ENCODE measurements at places on chromosomes 4 and X.

- DNase-seq: no peak
Measured at GRCh38 chr4:160319221-160319867, 1216.5 kb downstream of the RAPGEF2 start.

DNA sequence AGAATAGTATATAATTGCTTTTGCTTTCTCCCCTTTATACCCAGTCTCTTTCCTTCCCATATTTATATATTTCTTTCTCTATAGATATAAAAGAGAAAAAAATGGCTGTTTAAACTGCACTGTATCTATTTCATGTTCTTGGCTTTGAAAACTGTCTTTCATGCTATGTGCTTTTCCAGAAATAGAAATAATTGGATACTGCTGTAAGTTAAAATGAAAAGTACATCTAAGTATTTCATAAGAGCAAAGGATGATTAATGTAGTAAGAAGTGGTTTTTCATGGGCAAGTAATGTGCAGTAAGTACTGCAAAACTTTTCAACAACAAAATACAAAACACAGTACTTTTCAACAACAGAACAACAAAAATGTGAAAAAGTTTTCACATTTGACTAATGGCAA, 237.9 kb downstream of the SNCA start:
- no peak for DNase-seq

- DNase-seq: no peak
Measured at GRCh38 chrX:71181558-71181909, 36.9 kb downstream of the NLGN3 start.

DNA sequence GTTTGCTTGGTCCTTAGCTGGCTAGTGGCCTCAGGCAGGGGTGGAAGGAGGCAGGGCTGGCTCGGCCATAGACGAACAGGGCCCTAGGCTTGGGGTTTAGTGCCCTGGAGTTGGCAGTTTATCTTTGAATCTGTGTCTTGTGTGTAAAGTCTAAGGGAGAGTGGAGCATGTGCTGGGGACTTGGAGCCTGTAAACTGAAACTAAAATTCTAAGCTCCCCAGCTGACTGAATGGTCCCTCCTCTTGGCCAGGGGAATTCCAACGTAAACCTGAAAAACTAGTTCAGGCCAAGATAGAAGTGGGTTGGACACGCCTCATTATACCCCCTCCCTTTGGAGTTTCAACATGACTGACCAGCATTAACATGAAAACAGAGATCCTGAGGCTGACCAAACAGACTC, 46.1 kb upstream of the GPR78 start:
- no peak for DNase-seq

GRCh38 chr4:111961809-111962208, 183.4 kb upstream of the FAM241A start:
- no peak for DNase-seq

DNA sequence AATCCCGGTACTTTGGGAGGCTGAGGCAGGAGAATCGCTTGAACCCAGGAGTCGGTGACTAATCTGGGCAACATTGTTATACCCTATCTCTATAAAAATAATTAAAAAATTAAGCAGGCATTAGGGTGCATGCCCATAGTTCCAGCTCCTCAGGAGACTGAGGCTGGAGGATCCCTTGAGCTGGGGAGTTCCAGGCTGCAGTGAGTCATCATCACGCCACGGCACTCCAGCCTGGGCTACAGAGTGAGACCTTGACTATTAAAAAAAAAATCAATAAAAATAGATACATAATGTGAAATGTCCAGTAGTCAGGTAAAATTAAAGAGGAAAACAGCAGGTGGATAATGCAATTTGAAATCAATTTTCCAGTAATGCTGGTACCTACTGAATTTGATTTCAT, 14.6 kb downstream of the ADGRL3 start:
- no peak for DNase-seq

DNA sequence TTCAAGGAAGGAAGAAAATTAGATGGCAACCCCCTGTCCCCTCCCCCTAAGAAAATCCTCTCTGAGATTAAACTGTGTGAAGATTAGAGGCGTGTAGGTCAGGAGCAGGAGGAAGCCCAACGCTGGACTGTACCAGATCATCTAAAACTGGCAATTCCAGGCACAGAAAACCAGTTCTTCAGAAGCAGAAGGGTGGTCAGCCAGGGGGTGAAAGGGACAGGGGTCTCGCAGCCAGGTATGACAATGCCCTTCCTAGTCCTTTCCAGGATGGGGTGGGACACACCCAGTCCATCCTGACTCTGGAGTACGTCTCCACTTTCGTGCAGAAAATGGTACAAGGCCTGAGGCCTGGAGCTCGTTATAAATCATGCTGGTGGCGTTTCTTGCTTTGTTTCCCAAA, 3.3 kb upstream of the RHOH start:
- DNase-seq: no peak

DNA sequence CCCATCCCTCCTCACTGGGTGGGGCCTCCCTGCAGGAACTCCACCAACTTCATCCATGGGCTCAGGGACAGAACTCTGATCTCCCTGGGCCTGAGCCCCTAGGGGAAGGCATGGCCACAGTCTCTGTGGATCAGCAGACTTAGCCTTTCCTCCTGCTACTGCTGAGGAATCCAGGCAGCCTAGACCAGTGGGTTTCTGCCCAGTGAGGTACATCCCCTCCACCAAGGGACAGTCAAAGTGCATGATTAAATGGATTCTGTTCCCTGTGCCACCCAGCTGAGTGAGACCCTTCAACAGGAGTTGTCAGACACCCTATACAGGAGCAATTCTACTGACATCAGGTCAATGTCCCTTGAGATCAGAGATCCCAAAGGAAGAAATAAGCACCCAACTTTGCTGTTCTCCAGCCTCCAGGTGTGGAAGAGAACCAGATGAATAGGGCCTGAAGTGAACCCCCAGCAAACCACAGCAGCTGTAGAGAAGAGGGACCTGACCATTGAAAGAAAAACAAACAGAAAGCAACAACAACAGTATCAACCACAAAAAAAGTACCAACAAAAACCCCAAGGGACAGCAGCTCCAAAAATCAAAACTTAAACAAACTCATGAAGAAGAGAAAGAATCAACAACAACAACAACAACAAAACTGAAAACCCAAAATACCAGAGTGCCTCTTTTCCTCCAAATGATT, 84.8 kb downstream of the CHIC1 start:
- no peak for DNase-seq

- no peak for DNase-seq
Measured at GRCh38 chr4:185709802-185710486, 102.0 kb downstream of the SORBS2 start.

- no peak for DNase-seq
Measured at GRCh38 chr4:55733932-55734331, 85.7 kb upstream of the EXOC1L start.

DNA sequence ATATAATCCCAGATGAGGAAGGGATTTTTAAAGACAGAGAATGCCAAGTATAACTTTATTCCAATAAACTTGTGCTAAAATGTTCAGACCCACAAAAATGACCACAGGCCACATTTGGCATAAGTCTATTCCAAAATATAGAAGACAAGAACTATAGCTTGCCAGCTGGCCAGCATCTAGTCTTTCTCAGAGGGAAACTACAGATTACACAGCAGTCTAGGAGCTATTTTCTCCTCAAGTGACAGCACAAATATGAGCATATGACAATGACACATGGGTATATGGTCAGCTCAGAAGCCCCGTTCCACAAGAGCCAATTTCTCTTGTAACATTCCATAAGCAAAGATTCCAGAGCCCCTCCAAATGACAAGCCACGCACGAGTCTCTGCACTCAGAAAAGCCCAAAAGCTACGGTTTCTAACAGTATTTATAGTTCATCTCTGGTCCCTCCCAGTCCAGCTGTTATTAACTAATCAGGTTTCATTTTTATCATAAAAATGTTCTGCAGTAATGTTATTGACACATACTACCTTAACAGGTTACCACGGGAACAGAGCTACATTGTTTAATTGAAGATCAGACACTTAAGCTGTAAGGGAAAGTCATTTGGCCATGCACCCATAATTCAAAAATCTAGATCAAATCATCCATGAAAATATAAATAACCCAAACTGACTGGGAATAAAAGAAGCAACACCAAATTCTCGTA, 70.3 kb downstream of the RAB28 start:
- DNase-seq: no peak

GRCh38 chrX:12467321-12467720, 323.9 kb upstream of the PRPS2 start:
- DNase-seq: no peak

DNA sequence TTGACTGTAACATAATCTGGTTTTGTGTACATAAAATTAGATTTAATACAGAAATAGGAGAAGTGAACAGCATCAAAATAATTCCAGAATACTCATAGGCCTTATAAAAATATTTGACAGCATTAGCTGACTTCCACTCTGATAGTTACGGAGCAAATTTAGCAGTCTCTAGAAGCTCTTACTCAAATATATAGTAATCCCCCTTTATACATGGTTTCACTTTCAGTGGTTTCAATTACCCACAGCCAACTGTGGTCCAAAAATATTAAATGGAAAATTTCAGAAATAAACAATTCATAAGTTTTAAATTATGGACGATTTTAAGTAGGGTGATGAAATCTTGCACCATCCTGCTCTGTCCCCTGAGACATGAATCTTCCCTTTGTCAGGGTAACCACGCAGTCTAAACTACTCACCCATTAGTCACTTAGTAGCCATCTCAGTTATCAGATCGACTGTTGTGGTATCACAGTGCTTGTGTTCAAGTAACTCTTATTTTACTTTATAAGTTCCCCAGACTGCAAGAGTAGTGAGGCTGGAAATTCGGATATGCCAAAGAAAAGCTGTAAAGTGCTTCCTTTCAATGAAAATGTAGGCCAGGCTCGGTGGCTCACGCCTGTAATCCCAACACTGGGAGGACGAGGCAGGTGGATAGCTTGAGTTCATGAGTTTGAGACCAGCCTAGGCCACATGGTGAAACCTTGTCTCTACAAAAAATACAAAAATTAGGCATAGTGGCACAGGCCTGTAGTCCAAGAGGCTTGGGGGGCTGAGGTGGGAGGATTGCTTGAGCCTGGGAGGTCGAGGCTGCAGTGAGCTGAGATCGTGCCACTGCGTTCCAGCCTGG, 17.2 kb upstream of the RTL9 start:
- no peak for DNase-seq

DNA sequence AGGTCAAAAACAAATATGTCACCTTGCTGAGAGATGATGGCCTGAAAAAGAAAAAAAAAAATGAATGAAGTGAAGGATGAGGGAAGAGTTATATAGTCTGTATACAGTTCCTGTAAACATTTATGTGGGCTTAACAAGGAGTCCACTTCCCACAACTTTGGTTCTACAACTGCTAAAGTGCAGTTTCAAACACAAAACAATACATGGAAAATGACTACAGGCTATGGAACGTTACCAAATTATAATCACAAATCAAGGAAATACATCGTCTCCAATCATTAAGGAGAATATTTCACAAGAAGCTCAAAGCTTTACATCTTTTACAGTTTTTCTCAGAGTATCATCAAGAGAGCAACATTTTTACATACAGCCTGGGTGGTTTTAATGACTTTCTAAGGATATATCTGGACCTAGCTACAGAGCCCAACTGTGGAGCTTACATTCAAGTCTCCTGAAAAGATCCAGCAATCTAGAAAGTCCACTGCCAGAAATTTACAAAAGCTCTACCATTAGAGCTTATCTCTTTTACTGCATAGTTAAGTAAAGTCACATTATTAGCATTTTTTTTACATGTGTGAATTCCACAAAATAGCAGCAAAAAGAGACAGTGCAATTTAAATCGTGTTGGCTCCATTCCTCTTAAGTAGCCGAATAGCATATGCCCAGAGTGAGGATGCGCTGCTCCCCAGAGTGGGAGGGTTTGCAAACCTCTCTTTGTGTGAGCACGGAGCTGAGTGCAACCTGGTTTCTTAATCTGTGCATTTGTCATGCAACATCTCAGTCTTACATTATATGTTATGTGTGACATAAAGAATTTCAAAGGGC, 128.3 kb downstream of the MANBA start:
- no peak for DNase-seq

DNA sequence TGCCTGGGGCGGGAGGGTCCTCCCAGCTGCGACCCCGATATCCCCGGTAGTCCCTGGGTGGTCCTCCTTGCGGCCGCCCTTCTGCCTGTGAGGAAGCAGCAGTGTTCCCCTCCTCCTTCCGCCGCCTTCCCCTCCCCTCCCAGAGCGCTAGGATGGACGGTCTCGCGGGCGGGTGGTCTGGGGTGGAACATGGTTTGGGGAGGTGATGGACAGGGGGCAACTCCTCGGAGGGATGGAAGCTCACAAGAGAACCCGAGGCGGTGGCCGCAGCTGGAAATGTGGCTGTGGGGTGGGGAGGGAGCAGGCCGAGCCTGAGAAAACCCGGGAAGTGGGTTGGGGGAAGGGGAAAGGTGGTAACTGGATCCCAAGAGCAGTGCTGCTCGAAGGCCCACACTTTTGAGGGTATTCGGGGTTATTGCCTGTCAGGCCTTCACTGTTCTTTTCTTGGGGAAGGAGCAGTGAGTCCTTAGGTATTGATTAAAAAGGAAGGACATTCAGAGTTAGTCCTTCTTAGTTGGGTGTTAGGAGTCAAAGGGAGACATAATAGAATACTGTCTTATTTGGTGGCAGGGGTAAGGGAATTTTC, 581 bp downstream of the UBE2K start:
- no peak for DNase-seq

- no peak for DNase-seq
Measured at GRCh38 chr4:184148738-184149637, 68.7 kb downstream of the ENPP6 start.

- DNase-seq: no peak
Measured at GRCh38 chr4:30952526-30953219, 232.5 kb downstream of the PCDH7 start.

- no peak for DNase-seq
Measured at GRCh38 chr4:57443308-57443707, 333.1 kb upstream of the IGFBP7 start.

GRCh38 chr4:19402581-19403065, 849.1 kb upstream of the SLIT2 start:
- DNase-seq: no peak

- no peak for DNase-seq
Measured at GRCh38 chr4:179615704-179616103, 2173.5 kb upstream of the AGA start.

GRCh38 chr4:70927502-70928137, 25.5 kb downstream of the MOB1B start:
- no peak for DNase-seq

GRCh38 chr4:5988086-5988845, 30.0 kb downstream of the C4orf50 start:
- no peak for DNase-seq

GRCh38 chr4:170079981-170080380, 9.8 kb downstream of the AADAT start:
- DNase-seq: no peak

DNA sequence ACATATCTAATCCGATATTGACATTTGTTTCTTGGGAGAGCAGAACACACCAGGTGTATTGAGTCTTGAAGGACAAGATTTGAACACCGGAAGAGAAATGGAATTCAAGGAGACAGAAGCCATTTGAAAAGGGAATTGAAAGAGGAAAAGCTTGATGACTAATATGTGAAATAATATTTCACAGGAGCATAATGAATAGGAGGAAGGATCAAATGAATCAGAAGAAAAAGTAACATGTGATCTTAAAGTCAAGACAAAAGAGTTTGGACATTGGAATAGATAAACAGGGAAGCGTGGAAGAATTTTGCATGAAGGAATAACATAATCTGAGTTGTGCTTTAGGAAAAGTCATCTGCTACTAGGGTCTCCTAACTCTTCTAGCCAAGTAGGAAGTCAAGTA, 145.5 kb upstream of the PDHA2 start:
- DNase-seq: no peak

GRCh38 chr4:126761947-126762662, 870.7 kb upstream of the INTU start:
- no peak for DNase-seq

All from cortex of kidney (tissue), 1 donor.